ENCODE measurements at places on chromosomes 16 and 17.

- no peak for DNase-seq
Measured at GRCh38 chr17:73519714-73520368, 124.4 kb downstream of the SDK2 start.

DNA sequence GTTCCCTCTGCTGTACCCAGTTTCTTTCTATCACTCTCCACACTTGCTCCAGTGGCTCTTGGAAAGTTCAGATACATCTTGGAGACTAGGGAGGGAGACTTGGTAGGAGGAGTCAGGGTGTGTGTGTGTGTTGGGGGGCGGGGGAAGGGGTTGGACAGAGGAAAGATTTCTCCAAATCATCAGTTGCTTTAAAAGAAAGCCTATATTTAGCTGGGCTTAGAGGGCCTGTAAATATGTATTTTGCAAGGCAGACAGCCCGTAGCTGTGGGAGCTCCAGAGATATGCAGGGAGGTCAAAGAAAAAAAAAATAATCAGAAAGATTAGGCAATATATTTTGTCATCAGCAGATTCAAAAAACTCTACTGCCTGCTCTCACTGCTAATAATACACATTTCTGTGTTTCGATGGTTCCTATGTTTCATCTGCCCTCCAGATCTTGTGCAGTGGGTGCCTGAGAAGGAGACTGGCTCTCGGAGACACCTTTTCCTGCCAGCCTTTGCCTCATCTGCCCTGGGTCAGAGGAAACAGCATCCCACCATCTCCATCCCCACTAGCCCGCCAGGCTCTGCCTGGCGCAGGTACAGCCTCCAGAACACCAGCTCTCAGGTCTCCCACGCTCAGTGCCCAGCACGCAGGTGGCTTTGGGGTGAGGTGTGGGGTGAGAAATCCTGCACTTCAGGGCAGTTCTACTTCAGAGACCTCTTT, 4.8 kb upstream of the PPP1R9B start:
- DNase-seq = no peak

- DNase-seq = no peak
Measured at GRCh38 chr16:85187002-85187401, 74.7 kb upstream of the CIBAR2 start.

DNA sequence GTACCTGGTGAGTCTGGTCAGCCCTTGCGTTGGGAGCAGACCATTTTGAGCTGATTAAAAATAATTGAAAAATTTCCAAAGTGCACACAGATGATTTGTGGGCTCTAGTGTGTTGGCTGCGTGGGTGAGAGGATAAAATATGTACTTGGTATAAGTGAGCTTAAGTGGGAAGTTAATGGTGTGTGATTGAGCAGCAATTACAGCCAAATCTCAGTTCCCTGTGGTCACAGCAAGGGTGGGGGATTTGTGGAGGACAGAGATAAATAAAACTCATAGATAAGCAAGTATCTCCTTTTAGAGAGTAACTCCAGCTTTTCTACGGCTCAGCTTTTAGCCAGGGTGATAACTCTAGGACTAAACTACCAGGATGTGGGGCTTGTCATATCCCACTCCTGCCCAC, 390.4 kb downstream of the UTP18 start:
- DNase-seq = peak; percentile 34

GRCh38 chr16:89827383-89828198, 684 bp upstream of the SPIRE2 start:
- peak; percentile 33 for DNase-seq

GRCh38 chr17:61139219-61139618, 260.4 kb upstream of the TBX2 start:
- no peak for DNase-seq

DNA sequence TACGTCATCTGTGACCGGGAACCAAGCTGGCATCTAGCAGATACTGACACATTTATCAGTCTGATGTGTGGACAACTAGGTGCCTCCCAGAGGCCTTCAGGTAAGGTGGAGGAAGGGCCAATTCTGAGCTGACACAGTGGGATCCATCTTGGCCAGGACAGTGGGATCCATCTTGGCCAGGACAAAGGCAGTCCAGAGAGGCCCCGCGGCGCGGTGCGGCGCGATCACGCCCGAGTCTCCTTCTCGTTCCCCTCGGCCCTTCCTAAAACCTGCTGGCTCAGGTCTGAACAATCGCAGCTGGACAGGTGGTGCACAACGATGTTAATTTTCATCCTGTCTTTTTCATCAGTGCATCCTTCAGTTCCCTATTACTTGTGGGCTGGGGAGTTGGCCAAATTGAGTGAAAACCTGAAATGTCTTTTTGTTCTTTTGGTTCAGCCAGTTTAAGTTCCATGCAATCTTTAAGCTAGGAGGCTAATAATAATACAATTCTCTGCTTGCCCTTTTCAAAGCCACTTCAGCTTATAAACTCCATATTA, 486 bp upstream of the WSB1 start:
- DNase-seq = no peak

GRCh38 chr17:43528319-43528987, 17.7 kb downstream of the ETV4 start:
- DNase-seq = no peak

GRCh38 chr16:2194166-2194834, 2.1 kb downstream of the CASKIN1 start:
- DNase-seq = no peak

Data from NCI-H1092 treated with DMSO at 0.1 percent for 48 hours (cell line).